ENCODE measurements at places on chromosomes 16 and 17.

- DNase-seq: no peak
Measured at GRCh38 chr17:76702941-76703637, 7.7 kb downstream of the MXRA7 start.

GRCh38 chr16:8818504-8819270 is 21.0 kb downstream of the PMM2 start:
- no peak for DNase-seq

- no peak for DNase-seq
Measured at GRCh38 chr17:42748202-42748907, 3.5 kb upstream of the EZH1 start.

DNA sequence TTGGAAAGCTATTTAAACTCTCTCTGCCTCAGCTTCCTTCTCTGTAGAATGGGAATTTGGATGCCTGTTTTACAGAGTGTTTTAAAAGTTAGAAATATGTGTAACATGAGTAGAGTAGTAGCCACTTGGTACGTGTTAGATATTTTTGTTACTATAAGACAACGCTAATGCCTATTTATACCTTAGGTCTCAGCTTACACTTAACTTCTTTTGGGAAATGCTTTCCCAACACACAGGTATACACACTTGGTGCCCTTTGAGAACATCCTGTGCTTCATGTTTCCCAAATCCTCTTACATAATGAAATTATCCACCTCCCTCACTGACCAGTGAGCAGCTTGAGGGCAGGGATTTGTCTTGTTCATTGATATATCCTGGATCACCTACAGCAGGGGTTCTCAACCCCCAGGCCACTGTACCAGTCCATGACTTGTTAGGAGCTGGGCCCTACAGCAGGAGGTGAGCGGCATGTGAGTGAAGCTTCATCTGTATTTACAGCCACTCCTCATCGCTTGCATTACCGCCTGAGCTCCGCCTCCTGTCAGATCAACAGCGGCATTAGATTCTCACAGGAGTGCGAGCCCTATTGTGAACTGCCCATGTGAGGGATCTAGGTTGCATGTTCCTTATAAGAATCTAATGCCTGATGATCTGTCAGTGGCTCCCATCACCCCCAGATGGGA is 33.5 kb downstream of the ARSG start:
- no peak for DNase-seq

- DNase-seq: no peak
Measured at GRCh38 chr16:25625620-25626019, 66.1 kb upstream of the HS3ST4 start.

GRCh38 chr17:68383443-68384321 is 73.6 kb downstream of the WIPI1 start:
- peak; percentile 90 for DNase-seq

GRCh38 chr16:54112451-54113206 is 174.0 kb downstream of the IRX3 start:
- no peak for DNase-seq

GRCh38 chr17:21353326-21354010 is 22.7 kb upstream of the KCNJ12 start:
- no peak for DNase-seq

DNA sequence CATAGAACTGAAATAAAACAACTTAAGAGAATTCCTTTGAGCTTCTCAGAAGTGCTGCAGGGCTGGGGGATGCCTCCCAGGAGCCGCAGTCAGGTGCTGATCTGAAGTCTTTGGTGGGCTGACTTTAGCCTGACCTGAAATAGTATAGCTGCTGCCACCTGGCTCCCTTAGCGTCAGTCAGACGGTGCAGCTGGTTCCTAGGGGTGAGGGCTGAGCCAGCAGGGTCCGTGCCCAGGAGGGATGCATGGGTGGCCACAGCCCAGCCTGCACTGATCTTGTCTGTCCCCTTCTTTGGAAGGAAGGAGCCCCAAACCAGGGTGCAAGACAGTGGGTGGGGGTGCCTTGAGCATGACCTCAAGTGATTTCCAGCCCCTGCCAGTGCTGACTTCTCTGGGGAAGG is 11.5 kb downstream of the MAPT start:
- DNase-seq: no peak

DNA sequence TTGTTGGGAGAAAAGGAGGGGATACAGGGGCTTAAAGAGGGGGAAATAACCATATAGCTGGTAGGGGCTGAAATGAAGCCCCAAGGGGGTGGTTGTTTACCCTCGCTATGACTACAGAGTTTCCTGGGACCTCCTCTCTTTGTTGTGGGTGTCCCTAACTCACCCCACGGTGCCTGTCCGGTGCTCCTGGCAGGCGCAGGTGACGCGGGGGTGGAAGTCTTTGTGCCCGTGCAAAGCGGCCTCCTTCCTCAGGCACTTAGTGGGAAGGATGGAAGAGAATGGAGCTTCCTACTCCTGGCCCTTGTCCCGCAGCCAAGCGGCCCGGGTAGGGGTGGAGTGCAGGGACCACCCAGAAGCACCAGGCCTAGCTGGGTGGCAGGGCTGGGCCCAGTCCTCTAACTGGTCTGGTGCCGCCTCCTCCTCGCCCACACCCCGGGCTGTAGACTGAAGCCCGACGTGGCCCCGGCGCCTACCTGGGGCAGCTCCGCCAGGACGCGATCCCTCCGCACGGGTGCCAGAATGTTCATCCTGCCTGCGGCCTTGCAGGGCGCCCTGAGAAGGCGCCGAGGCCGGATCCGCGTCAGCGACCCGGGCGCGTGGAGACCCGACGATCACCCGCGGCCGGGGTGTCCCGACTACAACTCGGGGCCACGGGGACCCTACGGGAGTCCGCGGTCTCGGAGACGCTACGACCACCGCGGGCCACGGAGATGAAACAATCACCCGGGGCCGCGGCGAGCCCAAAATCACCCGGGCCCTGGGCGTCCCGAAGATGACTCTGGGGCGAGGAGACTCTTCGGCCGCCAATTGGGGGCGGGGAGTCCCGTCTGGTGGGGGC is 709 bp downstream of the RAB34 start:
- peak; percentile 47 for DNase-seq

DNA sequence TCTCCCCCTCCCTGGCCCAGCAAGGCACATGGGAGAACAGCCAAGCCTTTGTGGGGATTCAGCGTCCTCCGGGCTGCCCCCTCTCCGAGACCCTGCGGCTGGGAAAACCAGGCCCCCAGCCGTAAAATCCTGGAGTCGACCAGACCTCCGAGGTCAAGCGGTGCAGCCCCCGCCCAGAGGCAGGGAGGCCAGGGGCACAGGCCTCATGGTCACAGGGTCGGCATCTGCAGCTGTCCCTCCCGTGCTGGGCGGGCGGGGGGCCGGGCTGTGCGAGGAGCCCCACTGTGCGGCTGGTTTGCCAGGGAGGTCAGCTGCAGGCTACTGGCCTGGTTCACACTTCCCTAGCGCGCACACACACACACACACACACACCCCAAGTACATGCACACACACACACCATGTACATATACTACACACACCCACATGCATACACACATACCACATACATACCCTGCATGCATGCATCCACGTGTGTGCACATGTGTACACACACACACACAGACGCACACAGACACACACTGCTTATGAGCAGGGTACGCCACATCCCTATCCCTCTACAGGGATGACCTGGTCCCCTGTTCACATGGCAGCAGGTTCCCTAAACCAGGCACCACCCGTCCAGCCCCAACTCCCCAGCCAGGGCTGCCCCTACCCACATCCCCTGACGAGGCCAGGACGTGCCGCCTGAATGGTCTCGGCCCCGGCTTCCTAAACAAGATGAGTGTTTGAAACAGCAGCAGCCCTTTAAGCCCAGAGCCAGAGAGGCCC is 108.9 kb upstream of the CIBAR2 start:
- DNase-seq: no peak

GRCh38 chr16:75660321-75660720 is 12.7 kb downstream of the TERF2IP start:
- DNase-seq: no peak

DNA sequence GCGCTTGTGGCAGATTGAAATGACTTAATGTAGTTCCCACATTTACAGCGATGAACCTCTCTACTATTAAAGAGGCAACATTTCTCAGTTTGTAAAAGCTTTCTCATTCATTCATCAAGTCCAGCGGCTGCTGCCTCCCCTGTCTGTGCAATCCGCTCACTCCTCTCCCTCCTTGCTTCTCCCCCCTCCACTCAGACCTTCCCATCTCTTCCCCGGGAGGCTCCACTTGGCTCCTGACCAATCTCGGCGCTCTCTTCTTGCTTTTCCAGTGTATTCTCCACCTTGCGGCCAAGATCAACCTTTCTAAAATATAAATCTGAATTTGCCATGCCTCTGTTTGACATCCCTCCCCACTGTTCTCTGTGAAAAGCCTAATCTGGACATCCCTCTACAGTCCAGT is 117.5 kb downstream of the ASIC2 start:
- no peak for DNase-seq

DNA sequence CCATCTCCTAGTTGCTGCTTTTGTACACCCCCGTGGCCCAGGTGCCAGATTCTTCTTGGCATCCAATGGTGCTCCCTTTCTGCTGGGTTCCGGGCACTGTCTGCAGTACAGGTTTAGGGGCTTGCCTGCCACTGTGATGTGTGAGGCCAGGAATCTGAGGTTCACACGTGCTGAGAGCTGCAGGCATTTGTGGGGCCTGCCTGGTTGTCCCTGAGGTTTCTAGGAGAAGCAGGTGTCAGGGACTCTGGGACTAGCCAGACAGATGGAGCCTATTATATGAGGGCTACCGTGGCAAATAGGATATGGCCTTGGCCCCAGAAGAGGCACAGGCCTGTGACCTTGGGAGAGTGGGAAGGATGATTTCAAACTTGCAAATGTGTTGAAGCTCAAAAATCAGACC is 29.3 kb downstream of the NDEL1 start:
- DNase-seq: no peak

DNA sequence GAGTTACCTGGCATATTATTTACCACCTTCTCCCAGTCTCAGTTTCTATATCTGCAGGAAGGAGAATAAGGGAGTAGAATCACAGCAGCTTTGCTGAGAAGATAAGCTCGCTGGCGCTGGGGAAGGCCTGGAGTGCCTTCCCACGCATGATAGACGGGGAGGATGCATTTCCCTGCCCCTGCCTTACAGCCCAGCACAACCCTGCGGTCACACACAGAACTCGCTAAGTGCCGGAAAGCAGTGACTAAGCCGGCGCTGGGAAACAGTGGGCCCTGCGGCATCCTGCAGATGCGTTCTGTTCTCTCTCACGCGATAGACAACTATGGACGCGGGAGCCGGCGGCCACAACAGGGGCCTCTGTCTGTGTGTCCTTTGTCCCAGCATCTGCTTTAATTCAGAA is 4.8 kb downstream of the CA5A start:
- no peak for DNase-seq

Measured in HCEC 1CT (cell line).